GM10248 (cell line): ENCODE measurements at places on chromosomes 16 and 17.

- DNase-seq, result no peak
Observed at GRCh38 chr16:57622361-57623250, 5.8 kb upstream of the ADGRG1 start.

DNA sequence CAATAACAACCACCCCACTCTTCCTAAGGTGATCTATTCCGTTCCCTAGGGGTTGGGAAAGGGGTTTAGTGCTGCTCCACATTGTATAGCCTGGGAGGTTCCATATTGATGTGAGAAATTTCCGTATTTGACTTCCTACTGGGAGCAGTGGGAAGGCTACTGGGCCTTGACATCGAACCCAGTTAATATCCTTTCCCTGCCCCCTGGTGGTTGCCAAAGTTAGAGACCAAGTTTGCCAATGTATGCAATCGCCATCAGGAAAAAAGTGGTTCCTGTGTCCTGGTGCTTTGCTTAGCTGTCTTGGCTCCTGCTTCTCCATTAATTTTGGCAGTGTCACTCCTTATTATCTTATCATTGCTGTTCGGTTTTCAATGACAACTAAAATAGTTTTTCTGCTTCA is 914.9 kb downstream of the KCNJ2 start:
- DNase-seq, result no peak

GRCh38 chr17:56160422-56160821 is 7.1 kb downstream of the ANKFN1 start:
- DNase-seq, result no peak

GRCh38 chr16:29025218-29025617 is 40.4 kb downstream of the LAT start:
- no peak for DNase-seq

DNA sequence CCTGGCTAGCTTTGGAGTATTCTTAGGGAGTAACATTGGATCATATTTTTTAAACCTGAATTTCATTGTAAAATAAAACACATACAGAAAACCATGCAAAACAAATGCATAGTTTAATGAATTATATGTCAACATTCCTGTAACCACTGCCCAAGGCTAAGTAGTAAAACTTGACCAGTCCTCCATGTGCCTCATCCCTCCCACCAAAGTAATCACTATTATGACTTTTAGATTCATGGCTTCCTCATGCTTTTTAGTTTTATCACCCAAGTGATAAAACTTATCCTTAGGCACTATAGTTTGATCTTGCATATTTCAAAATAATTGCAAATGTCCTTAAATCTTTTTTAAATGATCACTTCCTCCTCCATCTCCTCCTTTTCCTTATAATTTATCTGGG is 20.4 kb downstream of the PRKCA start:
- no peak for DNase-seq

- no peak for DNase-seq
Observed at GRCh38 chr16:23374721-23375510, 72.8 kb downstream of the SCNN1B start.

DNA sequence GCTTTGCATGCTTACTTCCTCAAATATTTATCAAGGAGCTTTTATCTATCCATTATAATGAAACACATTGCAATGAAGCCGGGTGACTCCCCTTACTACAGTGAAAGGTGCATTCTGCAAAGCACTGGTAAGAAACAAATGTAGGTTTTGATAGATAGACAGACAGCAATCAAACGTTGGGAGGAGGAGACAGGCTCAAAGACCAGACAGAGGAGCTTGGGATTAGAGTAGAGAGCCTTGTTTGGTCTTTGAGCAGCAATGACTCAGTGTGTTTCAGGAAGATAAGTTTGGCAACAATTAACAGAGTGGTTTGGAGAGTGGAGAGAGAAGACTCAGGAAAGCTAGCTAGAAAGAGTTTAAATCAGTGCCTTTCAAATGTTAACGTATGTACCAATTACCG is 68.8 kb downstream of the ZNF18 start:
- DNase-seq, result no peak

DNA sequence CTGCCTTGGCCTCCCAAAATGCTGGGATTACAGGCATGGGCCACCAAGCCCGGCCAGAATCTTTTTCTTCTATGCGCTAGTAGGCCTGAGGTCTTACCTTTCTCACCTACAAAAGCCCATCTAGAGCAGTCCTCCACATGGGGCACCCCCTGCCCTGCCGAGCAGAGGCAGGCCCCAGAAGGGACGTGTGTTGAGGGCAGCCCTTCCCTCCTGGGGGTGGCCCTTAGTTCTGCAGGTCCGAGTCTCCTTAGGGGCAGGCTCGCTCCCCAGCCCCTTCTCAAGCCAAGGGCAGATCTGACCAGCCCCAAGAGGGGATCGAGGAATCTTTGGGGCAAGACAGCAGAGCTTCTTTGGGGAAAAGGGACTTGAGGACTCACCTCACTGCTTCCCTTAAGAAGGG is 17.9 kb upstream of the ALDH3A1 start:
- no peak for DNase-seq

- no peak for DNase-seq
Observed at GRCh38 chr16:85513649-85514048, 99.5 kb upstream of the GSE1 start.

GRCh38 chr17:61029181-61029580 is 351.5 kb downstream of the BCAS3 start:
- no peak for DNase-seq

GRCh38 chr17:32601866-32602265 is 115.1 kb downstream of the CDK5R1 start:
- DNase-seq, result no peak

GRCh38 chr16:67555795-67556212 is 6.5 kb upstream of the CTCF start:
- no peak for DNase-seq

DNA sequence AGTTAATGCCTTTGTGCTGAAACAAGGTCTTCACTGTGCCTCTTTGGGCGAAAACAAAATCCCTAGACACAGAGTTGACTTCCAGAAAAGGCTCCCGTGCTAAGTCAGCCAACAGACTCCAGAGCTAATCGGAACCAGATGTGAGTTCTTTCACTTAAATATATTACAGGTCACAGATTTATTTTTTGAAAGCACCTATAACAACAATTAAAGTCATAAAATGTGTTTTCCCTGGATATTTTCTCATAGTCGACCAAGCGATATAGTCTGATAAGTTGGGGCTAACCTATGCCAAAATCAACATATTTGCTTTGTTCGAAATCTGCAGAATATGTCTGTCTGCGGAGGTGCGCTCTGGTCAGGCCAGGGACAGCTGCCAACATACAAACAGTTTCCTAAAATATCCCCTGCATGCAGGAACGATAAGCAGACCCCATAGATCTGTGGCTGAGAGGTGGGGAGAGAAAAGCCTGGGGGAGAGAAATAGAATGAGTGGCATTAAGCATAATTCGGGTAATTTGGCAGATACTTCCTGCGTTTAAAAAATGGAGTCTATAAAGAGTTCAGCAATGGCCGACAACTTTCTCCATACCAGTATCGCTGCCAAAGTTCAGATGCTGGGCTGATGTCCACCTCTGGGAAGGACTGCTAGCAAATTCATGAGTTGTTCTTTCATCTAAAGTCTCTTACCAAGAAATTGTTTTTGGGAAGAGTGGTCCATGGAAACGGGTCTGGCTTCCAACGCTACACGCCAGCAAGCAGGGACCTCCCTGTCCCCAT is 50.8 kb upstream of the MYH10 start:
- no peak for DNase-seq

- no peak for DNase-seq
Observed at GRCh38 chr16:11497851-11498289, 88.8 kb downstream of the LITAF start.

DNA sequence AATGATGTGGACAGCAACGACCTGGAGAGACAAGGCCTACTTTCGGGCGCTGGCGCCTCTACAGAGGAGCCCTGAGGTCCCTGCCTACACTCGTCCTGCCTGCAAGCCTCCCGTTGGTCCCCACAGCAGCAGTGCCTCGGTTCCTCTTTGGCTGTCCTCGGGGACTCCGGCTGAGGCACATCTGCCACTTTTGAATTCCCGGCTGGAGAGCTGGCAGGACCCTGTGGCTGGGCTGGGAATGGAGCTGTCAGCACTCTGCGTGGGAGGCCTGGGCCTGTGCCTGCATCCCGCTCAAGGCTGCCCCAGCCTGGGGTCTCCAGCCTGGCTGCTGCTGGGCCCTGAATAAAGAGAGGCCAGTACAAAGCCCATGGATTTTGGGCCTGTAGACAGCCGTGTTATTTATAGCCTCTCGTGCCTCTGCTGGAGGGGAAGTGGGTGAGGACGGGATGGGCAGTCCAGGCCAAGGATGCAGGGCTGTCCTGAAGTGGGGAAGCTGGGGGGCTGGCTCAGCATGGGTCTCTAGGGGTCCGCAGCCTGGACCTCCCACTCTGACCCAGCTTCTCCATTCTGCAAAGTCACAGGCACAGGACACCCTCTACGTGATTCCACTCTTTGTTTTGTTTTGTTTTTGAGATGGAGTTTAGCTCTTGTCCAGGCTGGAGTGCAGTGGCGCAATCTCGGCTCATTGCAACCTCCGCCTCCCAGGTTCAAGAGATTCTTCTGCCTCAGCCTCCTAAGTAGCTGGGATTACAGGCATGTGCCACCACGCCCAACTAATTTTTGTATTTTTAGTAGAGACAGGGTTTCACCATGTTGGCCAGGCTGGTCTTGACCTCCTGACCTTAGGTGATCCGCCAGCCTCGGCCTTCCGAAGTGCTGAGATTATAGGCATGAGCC is 10.6 kb upstream of the SPNS2 start:
- no peak for DNase-seq

DNA sequence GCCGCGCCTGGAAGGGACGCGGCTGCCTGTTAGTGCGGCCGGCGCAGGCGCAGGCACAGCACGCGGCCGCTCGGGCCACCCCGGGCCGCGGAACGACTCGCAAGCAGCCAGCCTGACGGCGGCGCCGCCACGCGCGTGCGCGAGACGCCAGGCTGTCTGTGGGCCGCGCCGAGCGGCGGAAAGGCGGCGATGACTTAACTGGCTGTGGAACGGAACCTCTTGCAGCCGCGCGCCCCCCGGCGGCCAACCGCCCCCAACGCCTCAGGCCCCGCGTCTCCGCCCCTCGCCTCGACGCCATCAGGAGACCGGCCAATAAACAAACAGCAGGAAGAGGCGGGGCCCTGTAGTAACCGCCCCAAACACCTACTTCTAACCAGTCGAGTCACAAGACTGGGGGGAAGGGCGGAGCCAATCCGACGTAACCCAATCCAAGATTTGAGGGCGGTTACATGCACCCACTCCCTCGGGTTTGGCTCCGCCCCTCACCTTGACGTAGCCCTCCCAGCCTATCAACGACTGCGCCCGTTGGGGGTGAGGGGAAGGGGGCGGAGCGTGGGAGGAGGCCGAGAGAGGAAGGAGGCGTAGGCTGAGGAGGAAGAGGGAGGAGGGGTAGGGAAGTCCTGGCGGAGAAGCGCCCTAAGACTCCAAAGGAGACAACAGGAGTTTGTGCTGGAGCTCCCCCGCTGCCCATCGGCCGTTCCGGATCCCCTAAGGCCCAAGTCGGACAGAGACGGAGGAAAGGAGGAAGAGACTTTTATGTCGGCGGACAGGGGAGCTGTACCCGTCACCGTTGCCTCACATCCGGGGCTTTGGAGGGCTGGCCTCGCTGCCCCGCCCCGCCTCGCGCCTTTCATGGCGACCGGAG is at the start of gene FBRS:
Gene FBRS, plus strand, starts transcription at position 566 of the 865 bp plus-strand sequence. CDS start 1,088 bp downstream, outside the sequence.
- peak; percentile 96 for DNase-seq

DNA sequence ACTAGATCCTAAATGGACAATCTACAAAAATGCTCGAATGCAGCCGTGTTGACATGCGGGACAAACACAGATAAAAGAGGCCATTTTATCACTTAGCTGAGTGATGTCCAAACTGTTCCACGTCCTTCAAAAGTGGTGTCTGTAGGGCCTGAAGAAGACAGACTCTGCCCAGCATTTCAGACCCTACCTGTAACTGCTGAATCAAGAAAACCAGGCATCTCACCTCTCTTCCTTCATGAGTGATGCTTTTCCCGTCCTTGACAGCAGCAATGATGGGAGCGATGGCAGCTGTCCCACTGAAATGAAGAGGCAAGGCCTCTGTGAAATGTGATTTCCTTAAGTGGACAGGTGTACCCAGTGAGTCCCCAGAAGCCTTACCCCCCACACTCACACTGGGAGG is 12.3 kb downstream of the ELAC2 start:
- no peak for DNase-seq

- no peak for DNase-seq
Observed at GRCh38 chr16:73166947-73167550, 119.1 kb upstream of the ZFHX3 start.

- peak; percentile 14 for DNase-seq
Observed at GRCh38 chr17:77354670-77355455, 214.1 kb downstream of the SEC14L1 start.

GRCh38 chr16:12078405-12079280 is 102.1 kb downstream of the SNX29 start:
- no peak for DNase-seq

DNA sequence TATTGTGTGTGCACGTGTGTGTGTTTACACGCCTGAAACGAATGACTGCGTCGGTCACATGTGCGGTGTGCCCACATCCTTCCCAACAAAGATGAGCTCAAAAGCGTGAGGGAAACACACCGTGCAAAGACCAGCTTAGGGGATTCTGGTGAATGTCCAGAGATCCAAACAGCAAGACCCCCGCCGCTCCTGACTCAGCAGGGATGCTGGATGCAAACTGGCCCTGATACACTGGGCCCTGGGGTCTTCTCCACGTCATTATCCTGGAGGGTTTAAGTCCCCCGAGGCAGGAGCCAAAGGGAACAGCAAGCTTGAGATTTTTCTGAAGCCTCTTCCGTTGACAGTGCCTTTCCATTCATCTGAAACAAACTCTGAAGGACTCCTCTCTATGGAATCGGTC is 59.2 kb downstream of the TBC1D16 start:
- DNase-seq, result no peak

DNA sequence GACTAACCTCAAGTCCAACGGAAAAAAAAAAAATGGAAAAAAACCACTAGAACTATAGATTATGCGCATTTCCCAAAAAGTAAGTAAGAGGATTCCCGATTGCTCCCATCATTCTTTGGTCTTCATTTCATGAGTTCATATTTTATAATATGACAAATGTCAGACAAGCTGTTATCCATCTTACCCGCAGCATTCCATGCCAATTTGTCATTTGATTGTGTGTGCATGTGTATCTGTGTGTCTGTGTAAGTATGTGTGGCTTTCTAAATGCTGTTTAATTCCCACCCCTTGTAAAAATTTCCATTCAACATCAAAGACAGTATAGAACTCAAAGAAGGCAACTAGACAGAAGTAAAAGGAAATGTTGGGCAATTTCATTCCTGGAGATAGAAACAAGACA is 434.1 kb downstream of the CDH11 start:
- no peak for DNase-seq

- no peak for DNase-seq
Observed at GRCh38 chr17:60724647-60725046, 47.0 kb downstream of the BCAS3 start.
